ENCODE measurements at places on chromosomes 7 and 10.

- DNase-seq, result no peak
These were observed 72.7 kb upstream of the AOAH start for GRCh38 chr7:36796850-36797536.

- DNase-seq, result no peak
These were observed 2.3 kb downstream of the MYPN start for GRCh38 chr10:68111584-68111983.

GRCh38 chr10:74675484-74675883, 150.9 kb upstream of the KAT6B start:
- no peak for DNase-seq

DNA sequence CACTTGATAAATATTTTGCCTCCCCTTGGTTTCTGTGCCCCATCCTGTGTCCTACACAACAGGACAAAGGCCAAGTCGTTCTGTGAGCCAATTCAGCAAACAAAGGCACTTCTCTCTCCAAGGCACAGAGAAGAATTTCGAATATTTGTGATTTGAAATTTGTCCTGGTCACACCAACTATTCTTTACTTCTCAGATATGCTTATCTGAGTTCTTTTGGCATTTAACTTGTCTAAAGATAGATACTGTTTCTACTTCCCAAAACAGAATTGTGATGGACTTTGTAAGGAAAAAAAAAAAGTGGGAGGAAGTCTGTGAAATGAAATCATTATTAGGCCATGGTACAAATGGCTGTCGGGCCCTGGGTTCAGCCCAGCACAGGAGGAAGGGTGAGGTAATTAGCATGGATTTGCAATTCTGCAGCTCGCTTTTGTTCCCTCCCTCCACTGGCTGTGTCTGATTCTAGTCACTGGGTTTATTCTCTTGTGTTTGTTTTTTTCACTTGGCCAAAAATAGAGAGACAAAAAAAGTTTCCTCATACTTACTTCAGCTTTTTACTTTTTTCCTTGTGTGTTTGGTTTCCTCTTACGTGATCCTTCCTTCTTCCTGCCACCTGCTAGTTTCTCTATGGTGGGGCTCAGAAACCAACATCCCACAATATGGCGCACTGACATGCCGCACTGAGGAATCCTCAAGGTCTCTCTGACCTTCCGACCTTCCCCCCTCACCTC, 108.2 kb upstream of the MKLN1 start:
- DNase-seq, result no peak

DNA sequence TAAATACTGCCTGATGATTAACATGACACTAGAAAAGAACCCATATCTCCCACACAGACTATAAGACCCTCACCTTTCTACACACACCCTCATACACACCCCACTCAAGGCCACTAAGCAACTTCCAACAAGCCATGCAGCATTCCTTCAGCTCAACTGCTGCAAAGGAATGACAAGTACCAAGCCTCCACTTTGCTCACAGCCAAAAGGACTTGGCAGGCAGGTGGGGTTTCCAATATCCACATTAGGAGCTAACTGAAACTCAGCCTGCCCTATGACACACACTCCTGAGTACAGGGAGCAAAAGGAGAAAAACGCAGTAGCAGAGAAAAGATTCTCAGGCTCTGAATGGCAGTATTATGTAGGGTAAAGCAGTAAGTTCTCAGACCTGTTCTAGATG, 13.4 kb downstream of the USP54 start:
- DNase-seq, result peak; percentile 68

DNA sequence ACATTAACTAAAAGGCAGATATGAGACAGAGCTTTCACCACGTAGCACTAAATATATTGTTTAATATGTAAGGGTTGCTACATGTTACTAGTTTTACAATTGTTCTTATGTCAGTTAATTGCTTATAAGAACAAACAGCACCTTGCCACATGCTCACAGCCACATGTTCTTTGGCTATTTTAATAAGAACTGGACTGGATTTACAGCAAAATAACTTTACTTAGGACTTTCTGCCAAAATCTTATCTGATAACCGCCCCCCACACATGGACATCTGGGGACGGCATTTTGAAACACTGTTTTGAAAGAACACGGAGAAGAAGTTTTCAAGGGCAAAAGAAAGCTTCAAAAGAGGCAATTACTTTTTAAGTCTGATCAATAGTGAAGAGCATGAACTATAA, 45.3 kb downstream of the JAZF1 start:
- no peak for DNase-seq

- peak; percentile 54 for DNase-seq
These were observed 60.2 kb downstream of the ADRA2A start for GRCh38 chr10:111137007-111137406.

- DNase-seq, result no peak
These were observed 5.4 kb upstream of the PWWP2B start for GRCh38 chr10:132391676-132392020.

DNA sequence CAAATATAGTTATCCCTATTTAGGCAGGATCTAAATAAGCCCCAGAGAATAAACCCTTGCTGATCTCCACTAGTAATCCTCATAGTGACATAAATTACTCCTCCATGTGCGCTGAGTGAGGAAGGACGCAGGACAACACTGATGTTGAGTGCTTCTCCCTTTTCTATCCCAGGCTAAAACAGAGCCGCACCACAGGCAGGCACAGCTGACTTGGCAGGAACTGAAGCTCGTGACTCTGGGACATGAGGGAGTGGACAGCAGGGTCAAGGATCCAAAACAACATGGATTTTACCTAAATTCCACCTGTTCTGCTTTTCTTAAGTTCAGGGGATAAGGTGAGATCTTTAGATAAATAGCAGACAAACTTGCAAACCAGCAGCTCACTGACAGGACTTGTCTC, 46.0 kb downstream of the VOPP1 start:
- no peak for DNase-seq

DNA sequence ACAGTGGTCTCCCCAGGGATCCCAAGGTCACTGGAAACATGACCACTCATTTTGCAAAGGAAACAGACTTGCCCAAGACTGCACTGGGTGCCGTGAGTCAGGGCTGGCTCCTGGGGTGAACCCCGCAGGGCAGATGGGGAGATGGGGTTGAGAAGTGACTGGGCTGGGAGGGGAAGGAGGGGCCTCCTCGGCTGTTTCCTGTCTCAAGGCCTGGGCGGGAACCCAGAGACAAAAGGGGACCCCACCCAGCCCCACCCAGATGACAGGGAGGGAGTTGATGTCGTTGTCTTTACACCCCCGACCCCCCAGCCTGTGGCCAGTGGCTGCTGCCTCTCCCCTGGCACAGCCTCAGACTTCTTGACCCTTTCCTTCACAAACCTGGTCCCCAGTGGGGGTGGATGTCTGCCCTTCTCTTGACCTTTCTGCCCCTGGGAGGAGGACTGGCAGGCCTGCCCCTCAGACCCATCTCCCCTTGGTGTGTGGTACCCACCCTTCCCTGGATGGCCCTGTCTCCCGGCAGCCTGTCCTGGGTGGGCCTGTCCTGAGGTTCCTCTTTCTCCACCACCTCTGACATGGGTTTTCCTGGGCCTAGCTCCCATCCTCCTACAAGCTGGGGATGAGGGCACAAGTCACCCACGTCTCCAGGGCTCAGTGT, 1.4 kb downstream of the MYO1G start:
- DNase-seq, result no peak

- DNase-seq, result peak; percentile 87
These were observed 39.5 kb downstream of the WNT2 start for GRCh38 chr7:117283371-117283770.

- DNase-seq, result no peak
These were observed 1.4 kb downstream of the C10orf71 start for GRCh38 chr10:49300140-49300974.

DNA sequence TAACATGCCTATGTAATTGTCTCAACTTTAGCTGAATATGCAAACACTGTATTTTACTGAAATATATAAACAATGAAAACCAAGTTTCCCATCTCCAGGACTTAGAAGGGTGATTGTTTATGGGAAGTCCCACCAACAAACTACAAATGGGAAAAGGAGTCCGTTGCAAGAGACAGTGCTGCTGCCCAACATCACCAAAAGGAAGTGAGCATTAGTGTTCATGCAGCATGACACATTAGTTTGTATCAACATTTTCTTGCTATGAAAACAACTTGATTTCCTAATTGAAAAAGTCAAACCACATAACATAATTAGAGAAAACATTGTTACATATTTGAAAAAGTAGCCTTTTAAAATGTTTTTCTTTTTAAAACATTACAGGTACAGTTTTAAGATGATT, 138.5 kb downstream of the ZNF438 start:
- DNase-seq, result no peak

DNA sequence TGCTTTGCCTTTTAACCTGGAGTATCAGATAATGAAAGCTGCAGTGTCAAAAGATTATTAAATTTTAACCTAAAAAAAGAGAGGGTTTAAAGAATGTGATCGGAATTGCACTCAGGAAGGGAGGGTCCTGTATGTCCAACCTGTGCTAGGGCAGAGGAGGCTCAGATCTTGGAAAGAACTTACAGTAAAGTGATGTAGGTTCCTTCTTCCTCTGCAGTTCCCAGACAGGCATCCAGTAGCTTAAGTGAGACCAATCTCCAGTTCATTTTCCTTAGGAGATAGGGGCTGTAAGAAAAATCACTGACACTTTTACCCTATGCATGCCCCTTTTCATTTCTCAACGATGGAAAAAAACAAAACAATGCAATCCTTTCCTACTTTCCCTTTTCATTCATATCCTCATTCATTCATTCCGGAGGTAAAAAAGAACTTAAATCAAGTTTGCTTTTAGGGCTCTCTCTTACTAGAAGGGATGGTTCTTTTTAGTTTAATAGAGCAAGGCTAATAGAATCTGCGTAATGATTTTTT, 28.3 kb downstream of the EXOC6 start:
- no peak for DNase-seq

DNA sequence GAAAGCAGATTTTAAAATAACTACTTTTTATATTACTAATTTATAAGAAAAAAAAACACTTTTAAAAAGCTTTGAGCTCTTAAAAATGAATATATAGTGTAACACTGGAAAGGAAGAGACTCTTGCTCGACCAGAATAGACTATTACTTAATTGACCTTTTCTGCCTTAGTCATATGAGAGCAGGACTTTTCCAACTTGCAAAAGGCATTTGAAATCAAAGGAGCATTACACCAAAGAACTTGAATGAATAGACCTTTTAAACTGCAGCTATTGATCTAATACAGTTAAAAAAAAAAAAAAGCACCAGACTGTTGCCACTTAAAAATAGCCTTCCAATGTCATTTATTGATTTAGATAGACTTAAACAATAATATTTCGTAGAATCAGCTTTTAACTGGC, 17.2 kb upstream of the SEMA3D start:
- DNase-seq, result no peak

DNA sequence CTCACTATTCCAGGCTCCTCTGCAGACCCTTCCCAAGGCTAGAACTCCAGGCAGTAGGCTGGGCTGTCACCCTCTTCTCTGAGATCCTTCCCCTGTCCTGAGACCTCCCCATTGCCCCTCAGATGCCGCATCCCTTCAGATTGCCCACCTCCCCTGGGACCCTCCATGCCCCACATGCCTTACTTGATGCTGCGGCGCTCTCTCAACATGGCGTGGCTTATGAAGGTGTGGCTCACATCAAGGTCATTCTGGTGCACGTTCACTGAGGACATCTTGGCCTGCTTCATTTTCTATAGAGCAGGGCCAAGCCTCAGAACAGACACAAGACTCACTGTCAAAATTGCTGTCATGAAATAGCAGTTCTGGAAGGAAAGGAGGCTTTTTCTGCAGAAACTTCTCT, 34.7 kb upstream of the ZNF716 start:
- DNase-seq, result no peak

- no peak for DNase-seq
These were observed 10.2 kb upstream of the COBL start for GRCh38 chr7:51326656-51327286.

DNA sequence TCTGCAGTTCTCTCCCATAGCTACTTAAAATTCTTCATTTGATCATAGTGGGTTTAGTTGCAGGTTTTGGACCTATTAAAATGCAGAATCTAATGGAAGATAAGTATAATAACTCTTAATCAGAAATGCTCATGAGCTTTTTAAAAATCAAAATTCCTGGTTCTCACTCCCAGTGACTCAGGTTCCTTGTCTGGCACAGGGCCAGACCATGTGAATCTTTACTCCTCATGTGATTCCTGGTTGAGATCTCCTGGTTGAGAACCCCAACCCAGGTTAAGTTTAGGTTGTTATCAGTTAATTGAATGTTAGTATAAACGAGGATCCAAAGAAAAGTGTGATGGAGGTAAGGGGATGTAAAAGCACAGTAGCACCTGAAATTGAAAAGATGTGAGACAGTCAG, 17.5 kb upstream of the TRUB1 start:
- DNase-seq, result peak; percentile 71

GRCh38 chr10:114311496-114312209, 72.6 kb downstream of the VWA2 start:
- DNase-seq, result no peak

GRCh38 chr7:24866004-24866615, 108.8 kb upstream of the GSDME start:
- DNase-seq, result no peak

DNA sequence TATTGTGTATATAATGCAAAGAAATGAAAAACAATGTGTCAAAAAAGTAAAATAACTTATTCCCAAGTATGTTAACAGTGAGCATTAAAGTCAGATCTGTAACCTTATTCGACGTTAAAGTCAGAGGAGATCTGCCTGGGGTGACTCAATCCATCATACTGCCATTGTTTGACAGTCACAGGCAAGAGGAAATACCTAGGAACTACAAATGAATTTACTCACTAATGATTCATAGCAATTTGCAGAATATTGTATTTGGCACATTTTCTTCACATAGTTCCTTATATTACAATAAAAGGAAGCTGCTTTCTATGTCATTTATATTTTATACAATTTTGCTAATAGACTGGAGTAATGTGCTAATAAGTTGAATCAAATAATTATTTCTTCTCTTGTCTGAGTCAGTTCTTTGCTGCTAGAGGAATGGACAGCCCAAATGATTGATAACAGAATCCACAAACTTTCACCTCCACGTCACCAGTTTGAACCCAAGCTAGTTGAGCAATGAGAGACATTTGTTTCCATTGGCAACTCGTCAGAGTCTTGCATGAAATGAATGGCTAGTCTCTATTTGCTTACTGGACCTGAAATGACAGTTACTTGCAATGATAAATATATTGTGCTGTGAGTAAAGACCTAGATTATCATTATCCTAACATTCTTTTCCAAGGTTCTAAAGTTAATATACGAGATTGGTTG, 48.5 kb upstream of the TMEM106B start:
- DNase-seq, result peak; percentile 89

DNA sequence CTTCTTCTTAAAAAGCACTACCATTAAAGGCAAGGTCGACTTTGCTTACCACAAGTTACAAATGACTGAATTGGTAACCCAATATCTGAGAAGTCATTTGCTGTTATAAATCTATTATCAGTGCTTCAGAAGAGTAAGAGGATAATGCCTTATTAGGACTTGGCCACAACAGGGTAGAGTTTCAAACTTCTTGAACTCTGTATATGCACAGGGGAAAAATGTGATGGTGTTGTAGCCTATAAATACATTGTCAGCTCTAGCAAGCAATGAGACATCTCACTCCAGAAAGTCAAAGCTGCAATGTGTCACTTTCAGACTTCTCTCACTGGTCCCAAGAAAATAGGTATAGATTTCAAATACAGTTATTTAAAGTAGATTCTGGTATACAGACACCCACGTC, 9.3 kb downstream of the TFEC start:
- DNase-seq, result no peak

All from kidney tubule cell (primary cell).